Left colon (tissue), 2 donors: ENCODE measurements at places on chromosomes 4 and X.

- DNase-seq, result no peak
These were observed 38.7 kb upstream of the SETD7 start for GRCh38 chr4:139594591-139595185.

DNA sequence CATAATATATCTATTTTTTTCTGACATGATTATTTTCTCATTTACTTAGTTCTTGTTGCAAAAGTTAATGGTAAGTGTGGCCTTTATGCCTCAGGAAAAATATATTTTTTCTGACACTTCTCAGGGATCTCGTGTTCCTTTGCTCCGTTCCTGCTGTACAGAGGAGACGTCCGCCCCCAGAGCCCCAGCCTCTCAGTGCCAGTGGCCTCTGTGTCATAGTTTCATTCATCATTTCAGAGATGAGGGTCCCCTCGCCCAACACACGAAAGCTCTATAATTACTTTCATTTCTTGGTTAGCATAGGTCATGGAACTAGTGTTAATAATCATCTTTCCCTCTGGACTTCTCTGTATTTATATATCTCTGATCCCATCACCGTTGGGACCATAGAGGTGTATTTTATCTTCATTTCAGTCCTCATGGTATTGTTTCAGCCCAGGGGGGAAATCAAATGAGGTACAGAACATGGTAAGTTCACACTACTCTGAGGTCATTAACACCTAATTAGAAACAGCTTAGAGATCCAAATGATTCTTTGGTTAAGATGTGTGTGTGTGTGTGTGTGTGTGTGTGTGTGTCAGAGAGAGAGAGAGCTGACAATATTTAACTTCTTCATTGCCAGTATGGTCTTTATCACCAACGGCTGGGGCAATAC is 631.1 kb upstream of the TENM3 start:
- DNase-seq, result no peak

DNA sequence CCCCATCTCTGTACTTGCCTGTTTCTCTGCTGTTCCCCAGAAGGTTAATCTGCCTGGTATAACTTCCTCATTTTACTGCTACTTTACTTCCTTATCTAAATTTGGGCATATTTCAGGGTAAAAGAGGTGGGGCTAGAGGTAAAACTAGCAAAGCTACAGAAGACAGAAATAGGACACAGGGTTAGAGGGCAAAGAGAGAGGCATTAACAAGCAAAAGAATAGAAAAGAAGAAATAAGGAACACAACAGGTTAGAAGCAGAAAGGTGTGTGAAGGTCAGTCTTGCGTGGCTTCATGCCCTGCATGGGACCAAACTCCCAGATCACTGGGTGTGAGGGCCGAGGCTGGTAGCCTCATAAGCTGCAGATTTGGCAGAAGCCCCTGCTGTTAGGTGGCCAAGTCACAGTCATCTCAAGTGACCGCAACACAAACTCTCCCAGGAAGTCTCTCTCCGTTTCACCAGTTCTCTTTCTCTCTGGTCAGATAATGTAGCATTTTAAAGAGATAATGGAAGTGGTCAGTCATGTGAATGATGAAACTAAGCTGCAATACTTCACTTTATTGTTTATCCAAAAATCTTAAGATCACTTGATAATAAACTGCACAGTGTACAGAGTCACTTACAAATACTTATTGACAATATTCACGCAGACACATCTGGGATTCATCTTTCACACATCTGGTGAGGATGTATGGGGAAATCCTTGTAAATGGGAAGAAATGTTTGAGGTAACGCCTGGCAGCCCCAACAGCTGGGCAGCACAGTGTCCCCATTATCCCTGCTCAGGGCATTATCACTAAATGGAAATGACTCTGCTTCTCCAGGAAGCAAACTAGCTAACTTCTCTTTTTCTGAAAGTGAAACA is 16.4 kb downstream of the TMEM154 start:
- DNase-seq, result no peak

GRCh38 chr4:157035471-157035870 is 40.5 kb upstream of the GLRB start:
- no peak for DNase-seq

DNA sequence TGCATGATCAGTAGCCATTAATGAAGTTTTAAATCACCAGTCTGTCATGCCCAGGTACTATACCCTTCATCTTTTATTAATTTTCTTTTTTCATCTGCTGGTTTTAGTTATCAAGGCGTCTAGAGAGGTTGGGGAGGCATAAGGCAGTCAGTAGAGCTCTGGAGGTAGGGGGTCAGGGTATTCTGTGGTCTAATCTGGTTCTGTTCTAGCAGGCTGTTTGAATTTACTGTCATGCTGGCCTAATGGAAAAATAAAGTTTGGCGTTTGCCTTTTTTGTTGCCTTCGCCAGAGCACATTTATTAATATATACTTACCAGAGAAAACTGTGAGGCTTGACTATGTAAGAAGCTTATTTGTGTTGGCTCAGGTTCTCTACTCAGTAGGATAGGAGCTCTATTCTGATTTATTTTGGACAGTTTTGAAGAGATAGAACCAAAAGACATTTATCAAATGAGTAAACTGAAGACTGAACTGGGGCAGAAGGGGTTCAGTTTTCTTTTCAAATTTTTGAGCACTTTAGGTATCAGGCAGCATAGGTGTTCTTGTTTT is 46.9 kb downstream of the TMEM131L start:
- no peak for DNase-seq

- DNase-seq, result no peak
These were observed 46.2 kb upstream of the C4orf50 start for GRCh38 chr4:6064383-6064782.

DNA sequence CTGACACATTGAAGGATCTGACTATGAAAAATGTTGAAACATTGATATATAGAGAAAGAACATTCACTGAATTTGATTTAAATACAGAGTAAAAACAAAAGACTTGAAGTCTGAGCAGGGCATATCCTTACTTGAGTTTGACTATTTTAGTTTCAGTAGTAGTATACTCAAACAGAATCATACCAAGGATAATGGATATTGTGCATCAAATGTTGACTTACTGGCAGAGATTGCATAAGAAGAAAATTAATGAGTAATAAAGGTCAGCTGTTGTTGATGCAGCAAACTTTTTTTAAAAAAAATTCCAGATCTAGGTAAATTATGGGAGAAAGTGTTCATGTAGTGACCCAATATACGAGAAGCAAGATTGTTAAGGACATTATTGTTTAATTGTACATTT is 94.5 kb upstream of the APOOL start:
- no peak for DNase-seq
